ENCODE measurements at places on chromosomes 1 and 21.

DNA sequence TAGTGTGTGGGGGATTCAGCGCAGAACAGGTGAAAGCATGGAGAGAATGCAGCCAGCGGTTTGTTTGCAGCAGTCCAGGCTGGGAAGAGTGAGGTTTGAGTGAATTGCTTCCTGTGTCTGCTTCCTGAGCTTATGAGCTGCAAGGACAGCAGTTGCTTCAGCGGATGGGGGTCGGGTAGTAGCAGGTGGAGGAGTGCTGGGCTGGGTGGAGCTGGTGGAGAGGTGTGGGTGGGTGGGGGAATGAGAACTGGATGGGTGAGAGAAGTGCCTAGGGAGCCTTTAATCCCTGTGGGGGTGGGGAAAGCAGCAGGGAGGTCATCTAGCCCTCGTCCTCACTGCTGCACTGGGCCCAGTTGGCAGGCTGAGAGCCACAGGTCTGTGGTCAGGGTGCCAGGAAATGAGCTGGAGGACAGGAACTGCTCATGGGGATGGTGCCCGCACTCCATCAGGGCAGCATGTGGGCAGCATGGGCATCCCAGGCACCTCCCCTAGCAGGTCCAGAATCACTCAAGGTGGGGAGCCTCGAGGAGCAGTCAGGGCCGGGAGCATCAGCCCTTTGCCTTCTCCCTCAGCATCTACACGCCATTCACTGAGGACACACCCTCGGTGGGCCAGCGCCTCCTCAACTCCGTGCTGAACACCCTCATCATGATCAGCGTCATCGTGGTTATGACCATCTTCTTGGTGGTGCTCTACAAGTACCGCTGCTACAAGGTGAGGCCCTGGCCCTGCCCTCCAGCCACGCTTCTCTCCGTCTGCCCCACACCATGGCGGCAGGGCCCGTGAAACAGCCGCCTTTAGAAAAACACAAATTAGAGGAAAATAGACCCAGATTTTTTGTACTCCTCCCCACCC is 14.8 kb downstream of the PSEN2 start:
- no peak for DNase-seq

DNA sequence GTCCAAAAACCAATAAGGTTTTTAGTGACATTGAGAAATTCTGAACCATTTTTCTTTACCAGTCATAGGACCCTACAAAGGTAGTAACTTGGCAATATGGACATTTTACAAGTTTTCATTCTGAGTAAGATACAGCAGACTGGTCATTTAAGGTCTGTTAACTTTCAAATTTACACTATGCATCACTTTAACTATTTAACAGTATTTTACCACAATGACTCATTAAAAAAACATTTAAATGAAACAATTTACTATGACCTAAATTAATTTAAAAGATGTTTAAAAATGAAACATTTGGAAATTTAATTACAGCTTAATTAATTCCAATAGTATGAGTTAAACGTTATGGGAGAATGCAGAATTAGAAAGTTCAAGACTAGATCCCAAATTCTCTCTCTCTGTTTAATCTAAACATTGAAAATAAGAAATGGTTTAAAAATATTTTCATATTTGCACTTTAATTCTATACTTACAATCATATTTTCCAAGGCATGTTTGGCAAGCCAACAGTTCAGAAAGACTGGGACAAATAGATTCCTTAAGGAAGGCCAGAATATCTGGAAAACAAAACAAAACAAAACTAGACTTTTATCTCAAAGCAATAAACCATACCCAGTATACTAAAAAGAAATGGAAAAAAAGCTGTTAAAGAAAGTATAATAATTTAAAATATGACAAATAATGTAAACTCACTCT is 140.9 kb downstream of the KCNT2 start:
- DNase-seq = no peak

DNA sequence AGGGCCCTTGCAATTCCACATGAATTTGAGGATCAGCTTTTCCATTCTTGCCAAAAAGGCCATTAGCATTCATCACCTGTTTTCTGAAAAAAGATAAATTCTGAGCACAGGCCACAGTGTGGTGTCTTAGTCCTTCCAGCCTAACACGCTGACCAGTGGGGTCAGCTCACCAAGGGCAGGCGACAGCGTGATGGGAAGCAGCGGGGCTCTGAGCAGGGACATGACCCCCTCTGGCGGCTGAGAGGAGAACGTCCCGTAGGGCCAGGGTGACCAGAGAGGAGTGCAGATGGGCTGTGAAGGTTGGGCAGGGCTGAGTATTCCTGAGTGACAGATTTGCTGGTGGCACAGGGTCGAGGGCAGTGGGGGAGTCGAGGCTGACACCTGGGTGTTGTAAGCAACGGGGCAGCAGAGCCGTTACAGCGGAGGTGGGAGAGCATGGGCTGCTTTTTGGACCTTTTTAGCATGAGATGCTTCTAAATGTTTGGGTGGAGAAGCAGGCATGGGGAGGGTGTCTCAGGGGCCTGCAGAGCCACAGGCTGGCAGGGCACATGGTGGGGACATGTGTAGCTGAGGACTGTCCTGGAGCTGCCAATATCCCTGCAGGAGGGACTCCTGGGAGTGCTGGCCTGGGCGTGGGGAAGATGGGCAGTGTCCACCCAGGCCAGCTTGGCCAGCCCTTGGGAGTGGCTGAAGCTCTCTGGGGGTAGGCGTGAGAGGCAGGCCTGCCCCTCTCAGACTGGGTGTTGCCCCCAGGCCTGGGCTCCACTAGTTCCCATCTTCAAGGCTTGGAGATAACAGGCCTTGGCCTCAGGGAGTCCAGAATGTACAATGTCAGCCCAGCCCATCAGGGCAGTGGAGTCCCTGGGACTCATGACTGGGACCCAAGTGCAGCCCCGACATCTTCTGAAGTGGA is 8.6 kb upstream of the CALML6 start:
- no peak for DNase-seq

DNA sequence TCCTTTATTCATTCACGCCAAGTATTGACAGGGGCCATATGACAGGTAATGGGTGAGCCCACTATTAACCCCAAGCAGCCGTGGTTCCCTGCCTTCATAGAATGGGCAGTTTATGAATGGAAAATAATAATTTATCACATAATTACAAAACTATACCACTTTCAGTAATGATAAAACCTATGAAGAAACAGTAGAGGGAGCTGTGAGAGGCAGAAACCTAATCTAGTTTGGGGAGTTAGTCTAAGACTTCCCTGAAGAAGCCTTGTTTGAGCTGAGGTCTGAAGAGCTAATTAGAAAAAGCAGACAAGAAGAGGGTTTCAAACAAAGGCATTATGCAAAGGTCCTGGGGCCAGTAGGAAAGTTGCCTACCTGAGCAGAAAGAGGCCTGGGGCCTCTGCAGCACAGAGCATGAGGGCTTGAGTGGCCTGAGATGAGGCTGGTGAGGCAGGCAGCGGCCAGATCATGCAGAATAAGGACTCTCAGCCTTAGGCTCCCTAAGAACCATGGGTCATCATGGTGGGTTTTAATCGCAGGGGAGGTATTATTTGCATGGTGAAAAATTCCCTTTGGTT is 142.8 kb downstream of the ATG4C start:
- DNase-seq = no peak

GRCh38 chr1:207313131-207313530 is 8.3 kb upstream of the CD55 start:
- no peak for DNase-seq

- DNase-seq = no peak
Measured at GRCh38 chr1:9900142-9901043, 9.7 kb downstream of the CTNNBIP1 start.

GRCh38 chr1:46646844-46647243 is 21.3 kb downstream of the ATPAF1 start:
- DNase-seq = no peak

DNA sequence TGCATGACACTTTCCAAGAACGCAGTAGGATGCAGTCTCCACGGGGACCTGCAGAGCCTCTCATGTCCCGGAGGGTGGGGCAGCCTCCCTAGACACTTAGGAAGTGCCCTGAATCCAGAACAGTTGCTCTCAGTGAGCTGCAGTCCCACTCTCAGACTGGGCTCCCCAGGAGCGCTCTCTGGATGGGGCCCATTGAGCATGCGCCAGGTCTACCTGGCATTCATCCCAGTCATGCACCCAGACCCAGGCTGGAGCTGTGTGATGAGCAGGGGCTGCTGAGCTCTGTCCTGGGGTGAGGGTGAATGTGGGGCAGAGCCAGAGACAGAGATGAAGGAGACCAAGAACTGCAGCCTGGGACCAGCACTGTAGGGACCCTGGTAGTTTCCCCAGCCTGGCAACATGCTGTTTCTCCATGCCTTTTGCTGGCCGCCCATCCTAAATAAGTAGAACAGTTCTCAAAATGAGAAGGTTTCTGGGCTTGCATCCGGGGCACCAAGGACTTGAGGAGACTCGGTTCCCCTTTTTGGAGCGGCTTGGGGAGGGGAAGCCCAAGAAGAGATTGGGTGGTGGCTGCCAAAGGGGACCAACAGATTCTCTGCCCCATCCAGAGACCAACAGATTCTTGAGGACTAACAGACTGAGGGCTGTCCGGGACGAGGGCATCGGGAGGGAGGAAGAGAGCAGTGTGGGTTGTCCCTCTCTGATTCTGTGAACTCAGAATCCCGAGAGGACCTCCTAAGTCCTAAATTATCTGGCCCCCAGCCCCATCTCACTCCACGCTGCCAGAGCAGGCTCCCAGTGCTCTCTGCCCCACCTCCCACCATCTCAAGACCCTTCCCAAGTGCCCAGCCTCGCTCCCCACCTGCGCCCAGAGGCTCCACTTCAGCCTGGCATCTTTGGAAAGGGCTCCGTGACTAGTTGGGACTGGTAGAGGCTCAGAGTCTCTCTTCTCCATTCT is 1.0 kb upstream of the PGLYRP4 start:
- DNase-seq = no peak

DNA sequence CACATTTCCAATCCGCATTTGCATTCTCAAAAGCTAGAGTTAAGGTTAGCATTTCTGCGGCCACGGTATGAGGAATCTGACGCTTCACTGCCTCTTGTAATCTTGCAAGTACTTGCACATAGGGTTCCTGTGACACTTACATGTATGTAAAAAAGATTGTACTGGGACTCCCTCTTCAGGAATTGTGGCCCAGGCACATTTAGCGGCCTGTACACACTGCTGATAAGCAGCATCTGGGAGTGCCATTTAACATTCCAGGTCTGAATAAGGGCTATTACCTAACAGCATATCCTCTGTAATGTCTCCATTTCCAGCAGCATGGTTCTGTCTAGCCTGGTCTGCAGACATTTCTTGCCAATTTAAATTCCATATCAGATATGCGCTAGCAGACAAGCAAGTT is 75.7 kb downstream of the AXDND1 start:
- no peak for DNase-seq

GRCh38 chr1:7478809-7479499 is 292.1 kb upstream of the VAMP3 start:
- no peak for DNase-seq

- no peak for DNase-seq
Measured at GRCh38 chr1:161721738-161722343, 497 bp downstream of the FCRLB start.

- DNase-seq = peak; percentile 52
Measured at GRCh38 chr1:159936273-159936904, 9.0 kb downstream of the IGSF9 start.
